GM03348 (cell line): ENCODE measurements at places on chromosomes 4 and X.

DNA sequence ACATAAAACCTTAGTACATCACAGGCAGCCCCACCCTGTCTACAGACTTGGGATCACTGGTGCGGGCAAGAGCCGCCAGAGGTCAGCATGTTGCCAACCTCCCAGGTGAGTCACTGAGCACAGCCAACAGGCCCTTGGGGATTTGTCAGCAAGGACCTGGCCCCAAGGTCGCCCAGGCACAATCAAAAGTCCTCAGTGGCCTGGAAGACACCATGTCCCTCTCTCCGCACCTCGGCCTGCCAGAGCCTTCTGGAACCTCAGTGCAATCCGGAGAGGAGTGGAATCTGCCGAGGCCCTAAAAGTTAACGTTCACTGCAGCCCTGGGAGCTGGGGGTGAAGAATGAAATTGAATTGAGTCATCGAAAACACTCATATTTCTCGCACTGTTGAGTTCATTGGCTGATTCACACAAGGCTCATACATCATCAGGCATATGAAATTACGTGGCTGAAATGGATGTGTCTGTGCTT lies 74.3 kb downstream of the WFS1 start:
- peak; percentile 64 for DNase-seq

DNA sequence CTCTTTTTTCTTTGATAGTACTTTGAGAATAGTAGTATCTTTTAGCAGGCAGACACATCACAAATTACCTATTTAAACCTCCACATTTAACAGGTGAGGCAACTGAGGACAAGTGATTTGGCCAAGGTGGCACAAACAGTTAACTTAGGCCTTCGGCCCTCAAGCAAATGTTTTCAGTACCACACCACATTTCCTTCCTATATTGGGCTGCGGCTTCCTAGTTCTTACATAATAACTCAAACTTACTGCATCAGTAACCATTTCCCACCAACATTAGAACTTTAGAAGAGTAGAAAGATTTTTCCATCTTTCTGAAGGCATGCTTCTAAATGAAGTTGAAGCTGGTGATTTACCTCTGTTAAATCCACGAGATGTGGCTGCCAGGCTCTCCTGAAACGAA lies 63.2 kb upstream of the SLC4A4 start:
- no peak for DNase-seq

DNA sequence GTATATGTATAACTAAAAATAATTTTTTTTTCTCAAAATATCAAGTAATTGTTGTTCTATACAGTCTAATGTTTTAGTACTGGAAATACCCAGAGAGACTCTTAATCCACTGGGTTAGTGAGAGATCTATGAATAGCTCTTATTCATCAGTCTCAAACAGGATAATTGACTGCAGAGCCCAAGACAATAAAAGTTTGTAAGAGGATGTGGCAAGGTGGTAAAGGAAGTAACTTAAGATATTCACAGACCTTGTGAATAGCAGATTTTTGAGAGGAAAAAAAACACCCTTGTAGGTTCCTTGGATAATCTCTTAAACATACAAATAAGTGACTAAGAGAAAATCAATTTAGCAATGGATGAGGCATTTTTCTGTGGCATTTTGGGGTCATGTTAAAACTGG lies 210.9 kb upstream of the FAM241A start:
- DNase-seq = no peak

GRCh38 chrX:11929476-11929875 lies 171.4 kb downstream of the MSL3 start:
- DNase-seq = no peak

GRCh38 chr4:3263053-3263875 lies 14.3 kb downstream of the MSANTD1 start:
- DNase-seq = no peak

DNA sequence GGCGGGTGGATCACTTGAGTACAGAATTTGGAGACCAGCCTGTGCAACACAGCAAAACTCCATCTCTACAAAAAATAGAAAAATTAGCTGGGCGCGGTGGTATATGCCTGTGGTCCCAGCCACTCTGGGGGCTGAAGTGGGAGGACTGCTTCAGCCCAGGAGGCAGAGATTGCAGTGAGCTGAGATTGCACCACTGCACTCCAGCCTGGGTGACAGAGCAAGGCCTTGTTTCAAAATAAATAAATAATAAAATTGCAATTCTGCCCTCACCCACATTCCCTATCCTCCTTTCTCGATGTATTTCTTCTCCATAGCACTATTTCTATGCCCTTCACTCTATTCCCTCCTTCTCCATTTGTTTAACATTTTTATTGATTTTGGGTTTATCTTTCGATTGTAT lies 8.7 kb upstream of the SLAIN2 start:
- no peak for DNase-seq

GRCh38 chrX:11470250-11470974 lies 177.2 kb downstream of the AMELX start:
- peak; percentile 13 for DNase-seq

DNA sequence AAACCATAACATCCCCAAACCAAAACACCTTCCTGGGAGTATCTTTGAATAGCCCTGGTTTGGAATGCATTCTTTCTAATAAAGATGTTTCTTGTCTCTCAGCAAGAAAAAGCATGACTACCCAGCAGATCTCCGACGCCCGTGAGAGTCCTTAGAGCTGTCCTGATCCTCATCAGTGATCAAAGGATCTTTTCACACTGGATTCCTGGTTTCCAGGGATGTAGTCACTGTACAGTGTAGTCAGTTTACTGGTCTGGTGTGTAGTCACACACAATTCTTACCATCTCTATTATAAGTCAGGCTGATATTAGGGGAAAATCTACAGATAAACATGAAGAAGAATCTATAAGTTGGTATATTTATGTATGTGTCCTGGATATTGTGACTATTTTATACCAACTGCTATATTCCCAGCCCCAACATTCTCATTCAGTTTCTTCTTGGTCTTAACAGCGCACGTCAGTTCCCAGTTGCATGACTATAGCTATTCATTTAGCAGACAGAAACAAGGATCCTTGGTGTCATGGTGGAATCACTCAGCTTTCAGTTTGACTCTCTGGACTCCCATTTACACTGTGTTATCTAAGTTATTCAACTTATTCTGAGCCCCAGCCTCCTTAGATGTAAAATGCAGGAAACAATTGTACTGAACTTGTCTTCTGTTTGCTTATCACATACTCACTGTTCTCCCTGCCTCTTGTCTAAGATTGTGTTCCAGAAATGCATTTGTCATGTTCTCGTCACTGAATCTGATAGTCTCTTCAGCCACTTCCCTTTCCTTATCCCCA lies 68.3 kb downstream of the SLIT2 start:
- DNase-seq = no peak

DNA sequence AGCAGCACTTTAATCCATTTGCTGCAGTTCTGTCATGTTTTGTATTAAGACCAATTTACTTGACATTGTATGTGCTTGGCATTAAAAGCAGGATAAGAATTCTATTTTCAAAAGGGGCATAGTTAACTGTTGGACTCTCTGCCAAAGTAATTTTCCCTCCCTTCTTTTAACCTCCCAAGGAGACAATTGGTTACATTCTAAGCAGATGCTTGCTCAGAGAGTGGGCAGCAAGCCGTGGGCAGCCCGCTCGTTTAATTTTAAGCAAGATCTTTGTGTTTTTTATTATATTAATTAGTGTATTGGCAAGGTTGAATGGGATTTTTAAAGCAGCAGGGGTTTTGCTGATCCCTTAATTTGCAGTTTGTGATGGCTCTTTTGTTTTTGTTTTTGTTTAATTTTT lies 37.1 kb upstream of the KLHL8 start:
- DNase-seq = no peak

DNA sequence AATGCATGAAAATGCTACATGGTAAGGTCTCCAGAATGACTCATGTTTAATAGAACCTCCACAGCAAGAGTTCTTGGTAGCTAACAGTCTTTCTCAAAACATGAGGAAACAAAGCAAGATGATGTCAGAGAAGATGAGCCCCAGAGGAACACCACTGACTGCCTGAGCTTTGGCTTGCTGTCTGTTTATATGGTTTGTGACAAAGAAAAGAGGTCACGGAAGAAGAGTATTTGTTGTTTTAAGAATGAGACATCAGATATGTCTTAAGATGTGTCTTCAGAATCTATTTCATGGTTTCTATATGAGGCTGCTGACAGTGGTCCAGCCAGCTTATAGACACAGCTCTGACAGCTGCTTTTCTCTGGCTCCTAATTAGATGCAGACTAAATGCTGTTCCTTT lies 18.8 kb upstream of the AREG start:
- peak; percentile 10 for DNase-seq

- no peak for DNase-seq
Measured at GRCh38 chrX:13752646-13753045, 18.1 kb downstream of the OFD1 start.
